Fibroblast of skin of back (primary cell): ENCODE measurements at places on chromosomes 2 and 18.

DNA sequence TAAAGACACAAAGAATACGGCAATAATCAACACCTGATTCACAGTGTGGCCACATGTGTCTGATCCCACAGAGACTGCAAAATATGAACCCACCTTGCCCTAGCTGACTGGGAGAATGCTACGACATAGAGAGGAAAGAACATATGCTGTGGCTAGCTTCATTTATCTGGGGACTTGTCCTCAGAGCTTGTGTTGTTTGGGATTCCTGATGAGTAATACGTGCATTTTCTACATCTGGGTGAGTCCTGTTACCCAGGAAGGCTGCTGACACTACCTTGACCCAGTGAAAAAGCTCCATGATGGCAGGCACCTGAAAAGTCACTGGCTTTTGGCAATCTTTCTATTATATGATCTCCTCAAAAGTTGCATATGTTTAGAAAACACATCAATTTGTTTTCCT is 427.7 kb upstream of the LYPD1 start:
- DNase-seq: peak; percentile 48

- DNase-seq: peak; percentile 85
These were observed 48.2 kb upstream of the LGALSL start for GRCh38 chr2:64405581-64406406.

- no peak for DNase-seq
These were observed 316.9 kb upstream of the THSD7B start for GRCh38 chr2:136448432-136448831.

DNA sequence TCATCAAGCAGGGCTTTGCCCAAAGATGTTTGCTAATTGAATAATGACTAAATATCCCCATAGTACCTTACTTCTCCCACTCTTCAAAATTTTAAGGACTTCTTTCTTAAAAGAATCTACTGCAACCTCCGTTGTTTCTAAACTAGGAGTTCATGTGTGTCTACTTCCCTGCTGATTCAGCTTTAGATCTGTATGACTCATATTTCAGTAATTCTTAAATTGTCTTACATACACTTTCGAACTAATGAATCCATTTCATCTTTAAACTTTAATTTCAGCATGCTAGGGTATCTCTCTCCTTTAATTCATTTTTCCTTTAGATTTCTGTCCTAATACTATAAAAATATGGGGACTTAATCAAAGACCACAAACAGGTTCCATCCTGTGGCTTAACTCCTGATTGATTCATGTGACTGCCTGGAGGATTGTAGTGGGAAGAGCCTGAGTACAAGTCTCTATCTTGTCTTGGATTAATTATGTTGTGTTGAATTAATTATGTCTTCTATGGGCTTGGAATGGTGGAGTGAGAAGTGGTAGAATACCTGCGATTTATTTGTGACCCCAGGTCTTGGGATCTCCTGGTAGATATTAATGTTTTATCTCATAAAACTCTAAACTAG is 24.9 kb upstream of the COL5A2 start:
- peak; percentile 68 for DNase-seq

GRCh38 chr18:31577195-31577594 is 14.5 kb upstream of the TTR start:
- DNase-seq: no peak

DNA sequence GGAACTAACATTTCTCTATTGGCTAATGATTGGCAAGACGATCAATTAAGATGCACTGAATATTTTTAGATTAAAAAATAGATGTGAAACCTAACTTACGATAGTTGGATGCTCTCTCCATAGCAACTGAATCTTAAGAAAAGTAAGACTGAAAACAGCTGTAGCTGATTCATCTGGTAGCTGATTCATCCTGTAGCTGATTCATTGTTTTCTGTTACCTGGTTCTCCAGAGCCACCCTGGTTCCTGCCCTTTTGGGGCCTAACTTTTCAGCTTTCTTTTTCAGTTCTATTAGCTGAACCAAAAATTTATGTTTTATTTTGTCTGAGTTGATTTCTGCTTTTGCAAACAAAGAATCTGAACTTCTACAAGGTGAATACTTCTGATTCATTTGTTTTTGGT is 22.7 kb upstream of the SPR start:
- peak; percentile 22 for DNase-seq
